ENCODE measurements at places on chromosomes 3 and 15.

DNA sequence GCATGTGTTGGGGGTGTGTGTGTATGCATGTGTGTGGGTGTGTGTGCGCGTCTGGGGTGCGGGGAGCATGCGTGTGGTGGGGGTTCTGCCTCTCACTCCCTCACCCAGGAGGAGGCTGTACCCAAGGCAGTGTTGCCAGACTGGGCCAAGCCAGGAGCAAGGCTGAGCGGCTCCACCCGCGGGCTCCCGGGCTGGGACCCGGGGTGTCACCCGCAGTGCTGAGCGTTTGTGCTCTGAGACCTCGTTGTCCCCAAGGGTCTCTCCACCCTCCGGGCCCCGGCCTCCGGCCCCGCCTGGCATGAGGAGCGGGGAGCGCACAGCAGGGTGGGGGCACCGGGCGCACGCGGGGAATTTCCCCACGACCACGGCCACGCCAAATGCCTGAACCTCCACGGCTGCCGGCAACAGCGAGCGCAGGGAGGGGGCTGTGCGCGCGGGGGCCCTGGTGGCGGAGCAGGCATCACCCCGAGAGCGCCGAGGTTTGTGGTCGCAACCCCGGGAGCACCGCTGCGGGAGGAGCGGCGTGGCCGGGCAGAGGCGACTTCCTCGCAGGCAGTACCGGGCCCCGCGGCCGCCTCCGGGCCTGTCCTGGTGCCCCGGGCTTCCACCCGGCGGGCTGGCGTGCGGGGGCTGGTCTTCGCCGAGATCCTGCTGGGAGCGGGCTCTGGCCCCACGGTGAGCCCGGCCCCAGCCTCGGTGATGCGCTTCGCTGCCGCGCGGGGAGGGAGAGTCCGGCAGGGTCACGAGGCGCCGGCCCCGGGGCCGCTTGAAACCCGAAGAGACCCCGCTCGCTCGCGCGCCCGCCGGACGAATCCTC, 7.4 kb upstream of the OCA2 start:
- H3K27me3 ChIP-seq: no peaks in the 10 kb centered on the region
- peak overlapping the region; percentile 50 for H3K4me3 ChIP-seq
- peaks cover 22% of the 10 kb centered on the region for H3K4me1 ChIP-seq
- DNase-seq: peak; percentile 65

DNA sequence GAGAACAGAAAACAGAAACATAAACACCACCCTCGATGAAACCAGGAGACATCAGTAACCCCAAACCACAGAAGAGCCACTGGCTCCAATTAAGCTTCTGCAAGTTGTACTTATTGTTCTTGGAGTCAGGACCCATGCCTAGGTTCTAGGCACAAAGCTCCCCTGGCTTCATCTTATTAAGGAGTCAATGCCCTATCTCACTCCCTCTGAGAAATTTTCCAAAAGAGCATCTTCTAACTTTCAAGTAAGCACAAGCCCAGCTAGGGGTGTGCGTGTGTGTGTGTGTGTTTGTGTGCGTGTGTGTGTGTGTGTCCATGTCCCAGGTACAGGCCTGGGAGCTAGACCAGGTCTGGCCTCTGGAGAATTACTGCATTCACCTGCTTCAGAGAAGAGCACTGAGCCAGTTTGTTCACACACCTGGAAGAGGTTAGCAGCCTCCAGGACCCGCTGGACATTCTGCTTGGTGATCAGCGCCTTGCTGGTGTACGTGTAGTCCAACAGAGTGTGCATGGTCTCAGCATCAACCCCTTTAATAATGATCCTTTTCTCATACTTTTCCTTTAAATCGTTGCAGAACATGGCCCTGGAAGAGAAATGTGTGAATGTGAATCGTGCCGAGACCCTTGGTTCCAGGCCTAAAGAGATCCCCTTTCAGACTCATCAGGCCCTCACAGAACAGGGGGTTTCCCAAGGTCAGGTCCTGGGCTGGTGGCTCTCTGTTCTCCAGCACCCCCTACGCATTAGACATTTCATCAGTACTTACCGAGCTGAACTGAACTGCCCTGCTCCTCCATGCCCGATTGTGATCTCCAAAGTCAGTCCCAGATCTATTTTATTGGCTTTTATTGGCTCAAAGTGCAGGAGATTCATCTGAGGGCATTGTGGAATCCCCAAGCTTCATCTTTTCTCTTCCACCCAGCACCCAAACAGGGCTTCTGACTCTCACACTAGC, 27.8 kb downstream of the KLHL6 start:
- H3K27ac ChIP-seq: no peak overlapping the region
- peaks cover 5% of the 10 kb centered on the region for H3K36me3 ChIP-seq
- H3K27me3 ChIP-seq: no peaks in the 10 kb centered on the region
- DNase-seq: peak; percentile 40

GRCh38 chr15:85621094-85621493, 173.6 kb downstream of the KLHL25 start:
- H3K36me3 ChIP-seq: no peaks in the 10 kb centered on the region
- peaks cover 83% of the 10 kb centered on the region for H3K4me1 ChIP-seq
- no peaks in the 10 kb centered on the region for H3K27me3 ChIP-seq
- DNase-seq: no peak
- H3K4me3 ChIP-seq: no peak overlapping the region

DNA sequence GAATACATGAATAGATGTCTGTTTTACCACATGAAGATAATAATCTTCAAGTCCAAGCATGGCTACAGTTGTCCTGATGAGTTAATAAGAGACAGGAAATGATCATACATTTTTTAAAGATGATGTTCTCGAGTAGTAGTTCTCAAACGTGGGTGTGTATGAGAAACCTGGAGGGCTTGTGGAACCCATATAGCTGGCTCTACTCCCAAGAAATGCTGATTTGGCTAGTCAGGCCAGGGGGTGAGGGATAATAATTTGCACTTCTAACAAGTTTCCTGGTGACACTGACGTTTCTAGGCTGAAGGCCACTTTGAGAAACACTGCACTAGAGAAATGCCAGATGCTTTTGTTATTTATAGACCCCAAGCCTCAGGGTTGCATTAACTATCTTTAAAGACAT, 37.0 kb downstream of the ROPN1B start:
- no peak overlapping the region for H3K27ac ChIP-seq
- H3K36me3 ChIP-seq: peaks cover 42% of the 10 kb centered on the region
- H3K27me3 ChIP-seq: no peaks in the 10 kb centered on the region
- H3K4me3 ChIP-seq: no peak overlapping the region
- no peaks in the 10 kb centered on the region for H3K4me1 ChIP-seq

DNA sequence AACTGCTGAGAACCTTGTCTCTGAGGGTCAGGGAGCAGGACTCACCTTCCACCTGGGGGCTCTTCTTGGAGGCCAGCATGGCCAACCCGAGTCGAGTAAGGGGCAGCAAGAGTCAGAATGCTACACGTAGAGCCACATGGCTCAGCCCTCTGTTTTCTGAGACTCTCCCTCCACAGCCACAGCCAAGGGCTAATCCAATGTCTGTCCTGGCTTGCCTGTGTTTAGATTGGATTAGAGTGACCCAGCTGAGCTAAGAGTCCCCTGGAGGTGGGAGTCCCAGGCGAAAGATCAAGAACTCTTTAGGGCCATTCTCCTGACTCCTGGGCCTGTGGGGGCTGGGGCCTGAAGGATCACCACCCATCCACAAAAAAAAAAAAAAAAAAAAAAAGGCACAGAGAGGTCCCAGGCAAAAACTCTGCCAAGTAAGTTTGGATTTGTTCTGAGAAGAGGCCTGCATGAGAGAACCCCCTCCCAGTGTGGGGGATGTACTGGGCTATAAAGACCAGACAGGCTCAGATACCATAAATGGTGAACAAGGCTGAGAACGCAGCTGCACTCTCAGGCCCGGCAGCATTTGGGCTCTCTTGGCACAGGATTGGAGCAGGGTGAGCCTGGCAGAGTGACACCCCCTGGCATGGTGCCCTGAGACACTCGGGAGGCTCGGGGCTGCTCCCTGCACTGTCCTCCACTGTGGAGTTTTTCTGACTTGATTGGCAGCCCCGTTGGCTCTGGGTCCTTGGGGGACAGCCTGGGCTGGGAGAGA, 88.0 kb upstream of the OSBPL11 start:
- no peaks in the 10 kb centered on the region for H3K4me1 ChIP-seq
- H3K36me3 ChIP-seq: no peaks in the 10 kb centered on the region
- no peak overlapping the region for H3K27ac ChIP-seq
- no peak overlapping the region for H3K4me3 ChIP-seq

DNA sequence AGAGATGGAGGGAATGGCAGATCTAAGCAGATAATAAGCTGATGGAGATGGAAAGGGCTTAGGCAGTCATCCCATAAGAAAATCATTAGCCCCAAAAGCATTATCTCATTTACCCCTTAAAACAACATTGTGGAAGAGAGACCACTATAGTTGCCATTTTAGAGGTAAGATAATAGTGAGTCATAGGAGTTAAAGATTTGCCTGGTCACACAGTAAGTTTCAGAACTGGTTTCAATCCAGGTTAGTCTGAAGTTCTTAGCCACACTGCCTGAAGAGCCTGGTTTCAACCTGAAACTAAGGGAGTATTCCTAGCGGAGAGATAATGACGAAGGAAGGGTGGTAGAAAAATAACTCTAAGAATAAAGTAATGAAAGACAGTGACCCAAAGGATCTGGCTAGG, 13.0 kb upstream of the UBR1 start:
- no peaks in the 10 kb centered on the region for H3K36me3 ChIP-seq
- peaks cover 14% of the 10 kb centered on the region for H3K4me1 ChIP-seq
- no peaks in the 10 kb centered on the region for H3K27me3 ChIP-seq
- DNase-seq: no peak

DNA sequence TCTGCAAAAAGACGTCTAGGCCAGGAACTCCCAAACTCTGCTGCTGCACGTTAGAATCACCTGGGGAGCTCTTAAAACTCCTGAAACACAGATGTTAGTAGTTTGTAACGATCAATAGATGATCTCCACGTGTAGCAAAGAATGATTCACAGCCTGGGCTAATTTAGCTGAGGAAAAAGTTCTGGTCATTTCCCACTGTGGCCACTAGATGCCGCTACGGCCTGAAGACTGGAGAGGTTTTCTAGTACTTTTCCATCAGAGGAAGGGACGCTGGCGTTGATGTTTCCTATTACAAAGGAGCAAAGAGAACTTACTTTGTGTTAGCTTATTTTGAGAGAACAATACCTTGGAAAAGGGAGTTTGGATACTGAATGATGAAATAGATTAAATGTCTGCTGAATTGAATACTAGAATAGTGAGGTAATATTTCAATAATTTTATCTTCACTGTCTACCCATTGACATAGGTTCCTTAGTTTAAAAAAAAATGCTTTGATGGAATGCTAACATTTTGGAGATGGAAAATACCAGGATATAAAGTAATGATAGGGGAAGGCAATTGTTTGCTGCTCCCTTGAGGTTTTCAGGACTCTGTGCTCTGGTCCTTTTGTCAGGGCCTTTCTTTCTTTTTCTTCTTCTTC, 159.1 kb downstream of the P3H2 start:
- H3K27ac ChIP-seq: no peak overlapping the region
- H3K4me3 ChIP-seq: no peak overlapping the region
- no peaks in the 10 kb centered on the region for H3K4me1 ChIP-seq
- no peaks in the 10 kb centered on the region for H3K27me3 ChIP-seq
- peak; percentile 85 for DNase-seq

DNA sequence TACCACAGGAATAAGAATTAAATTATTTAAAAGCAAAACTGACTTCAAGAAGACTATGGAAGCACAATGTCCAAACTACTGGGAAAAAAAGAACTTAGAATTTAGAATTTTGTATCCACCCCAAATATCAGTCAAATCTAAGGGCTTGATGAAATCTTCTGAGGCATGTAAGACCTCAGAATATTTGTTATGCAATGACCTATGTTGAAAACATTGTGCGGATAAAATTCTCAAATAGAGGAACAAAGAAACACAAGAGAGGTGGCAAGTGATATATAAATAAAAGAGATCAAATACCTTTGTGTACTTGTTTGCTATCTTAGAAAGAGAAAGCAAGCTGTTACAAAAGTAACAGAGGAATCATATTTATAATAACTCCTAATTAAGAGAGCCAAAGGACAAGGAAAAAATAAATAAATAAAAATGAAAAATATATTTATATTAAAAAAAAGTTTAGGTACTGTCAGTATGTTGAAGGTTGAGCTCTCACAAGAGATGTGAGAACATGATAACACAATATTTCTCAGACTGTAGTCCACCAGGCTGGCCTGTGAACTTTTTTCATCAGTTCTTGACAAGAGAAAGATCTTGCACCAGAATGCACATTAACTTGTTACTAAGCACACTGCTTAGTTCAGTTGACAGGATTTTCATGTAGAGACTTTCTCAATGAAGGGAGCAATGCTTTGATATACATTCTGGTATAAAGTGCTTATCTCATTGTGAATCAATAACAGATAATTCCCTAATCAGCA, 50.0 kb downstream of the CPA3 start:
- no peaks in the 10 kb centered on the region for H3K27me3 ChIP-seq
- H3K4me3 ChIP-seq: no peak overlapping the region
- H3K36me3 ChIP-seq: no peaks in the 10 kb centered on the region
- no peaks in the 10 kb centered on the region for H3K4me1 ChIP-seq
- DNase-seq: no peak

All from common myeloid progenitor, CD34-positive (primary cell).